Cerebellar nuclear complex (tissue), 1 donor: ENCODE measurements at places on chromosomes 12 and 14.

GRCh38 chr12:50572760-50573159 is 68.0 kb downstream of the DIP2B start:
- no peak for DNase-seq

DNA sequence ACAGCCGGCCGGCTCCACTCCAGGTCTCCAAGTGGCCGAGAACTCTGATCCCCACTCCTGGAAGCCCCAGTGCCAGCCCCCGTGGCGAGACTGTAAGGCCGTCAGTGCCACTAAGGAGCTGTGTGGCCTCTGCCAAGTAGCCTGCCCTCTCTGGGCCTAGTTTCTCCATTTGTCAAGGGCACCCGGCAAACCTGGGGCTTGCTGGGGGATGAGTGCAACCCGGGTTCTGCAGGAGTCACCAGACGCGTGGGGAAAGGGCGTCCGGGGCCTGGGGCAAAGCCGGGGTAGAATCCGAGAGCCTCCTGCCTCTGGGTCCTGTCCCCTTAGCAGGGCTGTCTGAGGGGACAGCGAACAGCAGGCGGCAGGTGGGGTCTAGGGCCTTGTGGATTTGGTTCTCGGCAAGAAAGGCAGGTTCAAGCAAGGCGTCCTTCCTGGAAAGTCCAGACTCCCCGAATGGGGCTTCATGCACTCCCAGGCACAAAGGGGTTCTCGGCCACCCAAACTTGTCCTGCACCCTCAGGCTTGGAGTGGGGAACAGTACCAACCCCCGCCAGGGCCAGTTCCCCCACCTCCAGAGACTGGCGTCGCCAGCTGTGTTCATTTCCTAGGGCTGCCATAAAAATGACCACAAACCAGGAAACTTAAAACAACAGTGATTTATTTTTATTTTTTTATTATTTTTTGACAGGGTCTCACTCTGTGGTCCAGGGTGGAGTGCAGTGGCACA is 56.0 kb downstream of the NCOR2 start:
- DNase-seq, result no peak

DNA sequence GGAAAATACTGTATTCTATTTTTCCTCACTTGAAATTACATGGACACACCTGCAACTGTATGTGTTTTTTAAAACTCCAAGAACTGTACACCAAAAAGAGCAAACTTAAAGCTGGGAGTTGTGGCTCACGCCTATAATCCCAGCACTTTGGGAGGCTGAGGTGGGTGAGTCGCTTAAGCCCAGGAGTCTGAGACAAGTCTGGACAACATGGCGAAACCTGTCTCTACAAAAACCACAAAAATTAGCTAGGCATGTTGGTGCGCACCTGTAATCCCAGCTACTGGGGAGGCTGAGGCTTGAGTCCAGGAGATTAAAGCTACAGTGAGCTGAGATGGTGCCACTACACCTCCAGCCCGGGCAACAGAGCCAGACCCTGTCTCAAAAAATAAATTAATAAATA is 95.9 kb downstream of the SINHCAF start:
- no peak for DNase-seq

DNA sequence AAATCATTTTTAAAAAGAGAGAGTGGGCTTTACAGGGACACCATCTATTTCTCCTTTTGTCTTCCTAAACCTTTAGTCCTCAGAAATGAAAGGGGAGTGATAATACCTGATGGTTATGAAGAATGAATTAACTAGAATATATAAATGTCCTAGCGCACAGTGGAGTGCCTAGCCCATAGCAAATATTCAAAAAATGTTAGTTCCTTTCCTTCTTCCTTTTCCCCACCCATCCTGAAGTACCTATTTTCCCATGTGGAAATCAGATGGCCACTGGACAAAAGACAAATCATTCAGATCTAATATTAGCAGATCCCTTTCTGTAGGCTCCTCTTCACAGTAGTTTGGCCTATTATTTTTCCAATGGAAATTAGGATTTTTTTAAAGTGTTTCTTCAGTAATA is 90.0 kb downstream of the SLC25A21 start:
- DNase-seq, result no peak
